ENCODE measurements at places on chromosomes 16 and 17. TPM values are rescaled to one million over a fixed set of nuclear protein-coding genes. Genes with fewer than 3 reads are reported as not detected.

SHBG gene
- total RNA-seq: not detected

- peaks cover 47% of the 10 kb centered on the region for H3K27me3 ChIP-seq
- H3K27ac ChIP-seq: no peak overlapping the region
- peaks cover 12% of the 10 kb centered on the region for H3K4me1 ChIP-seq
- H3K4me3 ChIP-seq: peak overlapping the region; percentile 53
Measured at GRCh38 chr16:48101069-48101674, 54.6 kb downstream of the ABCC12 start.

DNA sequence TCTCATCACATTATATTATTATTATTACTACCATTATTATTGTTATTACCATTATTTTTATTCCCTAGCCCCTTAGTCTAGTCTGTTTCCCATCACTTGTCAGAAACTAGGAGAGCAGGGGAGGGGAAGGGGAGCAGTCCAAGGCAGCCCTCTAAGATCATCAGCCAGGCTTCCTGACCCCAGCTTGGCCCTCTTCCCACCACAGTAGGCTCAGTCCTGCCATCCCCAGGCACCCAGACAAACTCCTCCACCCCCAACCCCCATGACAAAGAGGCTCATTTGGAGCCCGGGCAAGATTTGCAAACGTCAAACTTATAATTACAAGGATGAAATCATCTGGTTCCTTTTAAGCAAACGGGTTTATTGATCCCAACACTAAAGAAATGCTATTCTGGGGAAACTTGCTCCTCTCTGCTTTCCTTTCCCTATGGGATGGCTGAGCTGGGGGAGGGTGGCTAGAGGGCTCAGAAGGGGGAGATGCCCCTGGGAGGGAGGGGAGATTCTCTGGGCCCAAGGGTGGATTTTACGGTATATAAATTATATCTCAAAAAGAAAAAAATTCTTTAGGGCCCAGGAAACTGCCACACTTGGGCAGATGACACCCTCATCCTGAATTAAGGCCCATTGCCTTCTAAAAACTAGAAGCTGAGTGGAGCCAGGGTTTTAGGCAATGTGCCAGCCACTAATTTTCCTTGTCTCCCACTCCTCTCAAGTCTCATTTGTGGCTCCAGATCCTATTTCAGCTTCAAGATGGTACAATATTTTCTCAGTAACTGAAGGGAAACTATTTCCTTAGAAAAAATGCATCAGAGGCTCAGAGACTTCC, 4.4 kb upstream of the CBFB start:
- no peak overlapping the region for H3K4me3 ChIP-seq
- DNase-seq: no peak
- no peaks in the 10 kb centered on the region for H3K27me3 ChIP-seq
- H3K36me3 ChIP-seq: no peaks in the 10 kb centered on the region
- peaks cover 8% of the 10 kb centered on the region for H3K4me1 ChIP-seq

- no peak overlapping the region for H3K4me3 ChIP-seq
- H3K27me3 ChIP-seq: no peaks in the 10 kb centered on the region
- peaks cover 11% of the 10 kb centered on the region for H3K36me3 ChIP-seq
Measured at GRCh38 chr16:14608604-14609003, 21.5 kb downstream of the PARN start.

GRCh38 chr16:54437921-54438320, 151.3 kb upstream of the IRX3 start:
- H3K27ac ChIP-seq: no peak overlapping the region
- DNase-seq: no peak
- peaks cover 13% of the 10 kb centered on the region for H3K27me3 ChIP-seq
- H3K4me1 ChIP-seq: no peaks in the 10 kb centered on the region
- H3K4me3 ChIP-seq: no peak overlapping the region

DNA sequence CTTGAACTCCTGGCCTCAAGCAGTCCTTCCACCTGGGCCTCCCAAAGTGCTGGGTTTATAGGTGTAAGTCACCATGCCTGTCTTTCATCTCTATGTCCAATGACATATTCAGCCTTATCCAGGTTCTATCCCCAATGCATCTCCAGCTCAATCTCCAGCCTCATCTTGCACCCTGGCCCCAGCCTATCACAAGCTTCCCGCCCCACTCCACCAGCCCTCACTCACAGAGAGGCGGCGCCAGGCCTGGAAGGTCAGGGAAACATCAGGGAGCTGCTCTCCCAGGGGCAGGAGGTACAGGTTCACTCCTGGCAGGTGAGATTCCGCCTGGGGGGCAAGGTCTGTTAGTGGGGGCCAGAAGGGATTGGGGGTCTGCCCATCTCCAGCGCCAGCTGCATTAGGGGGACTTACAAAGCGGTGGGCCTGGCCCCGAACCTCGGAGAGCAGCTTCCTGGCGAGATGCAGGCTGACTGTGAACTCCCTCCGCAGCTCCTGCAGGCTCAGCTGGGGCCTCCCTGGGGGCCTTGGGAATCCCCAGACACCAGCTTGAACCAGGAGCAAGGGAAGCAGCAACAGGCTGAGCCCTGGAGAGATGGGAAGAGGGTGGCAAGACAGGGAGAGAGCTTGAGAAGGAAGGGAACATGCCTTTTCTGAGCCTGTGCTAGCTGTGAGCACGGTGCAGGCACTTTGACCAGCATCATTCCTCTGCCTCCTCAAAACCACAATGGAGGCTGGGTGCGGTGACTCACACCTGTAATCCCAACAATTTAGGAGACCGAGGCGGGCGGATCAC, 3.0 kb downstream of the IL27 start:
- no peak overlapping the region for H3K4me3 ChIP-seq
- peak overlapping the region; percentile 57 for H3K27ac ChIP-seq
- H3K4me1 ChIP-seq: peaks cover 14% of the 10 kb centered on the region
- no peaks in the 10 kb centered on the region for H3K27me3 ChIP-seq
- no peak for DNase-seq
- H3K36me3 ChIP-seq: no peaks in the 10 kb centered on the region

- H3K27ac ChIP-seq: no peak overlapping the region
- no peaks in the 10 kb centered on the region for H3K4me1 ChIP-seq
- H3K36me3 ChIP-seq: peaks cover 10% of the 10 kb centered on the region
- DNase-seq: no peak
Measured at GRCh38 chr17:64174686-64175456, 44.9 kb upstream of the ERN1 start.

GRCh38 chr16:85683363-85683762, 5.4 kb downstream of the GINS2 start:
- no peak overlapping the region for H3K4me3 ChIP-seq
- H3K27ac ChIP-seq: no peak overlapping the region
- DNase-seq: no peak
- H3K4me1 ChIP-seq: peaks cover 22% of the 10 kb centered on the region
- no peaks in the 10 kb centered on the region for H3K27me3 ChIP-seq

- no peaks in the 10 kb centered on the region for H3K4me1 ChIP-seq
- H3K36me3 ChIP-seq: no peaks in the 10 kb centered on the region
- no peak overlapping the region for H3K27ac ChIP-seq
- no peak overlapping the region for H3K4me3 ChIP-seq
Measured at GRCh38 chr16:7997966-7998365, 592.3 kb downstream of the TMEM114 start.

DNA sequence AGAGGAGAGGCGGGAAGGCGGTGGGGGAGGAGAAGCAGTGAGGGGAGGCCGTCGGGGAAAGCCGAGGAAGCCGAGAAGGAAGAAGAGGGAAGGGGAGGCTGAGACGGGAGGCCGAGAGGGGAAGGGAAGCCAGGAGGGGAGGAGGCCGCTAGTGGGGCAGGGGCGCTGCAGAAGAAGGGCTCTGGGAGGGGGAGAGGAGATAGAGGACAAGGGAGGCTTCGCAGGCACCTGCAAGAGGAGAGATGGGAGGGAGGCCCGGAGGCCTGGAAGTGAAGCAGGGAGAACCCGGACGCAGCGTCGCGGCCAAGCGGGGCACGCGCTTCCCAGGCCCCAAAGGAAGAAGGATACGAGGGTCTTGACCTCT, 2.3 kb downstream of the C17orf58 start:
- peaks cover 14% of the 10 kb centered on the region for H3K27me3 ChIP-seq
- H3K4me3 ChIP-seq: peak overlapping the region; percentile 96
- H3K27ac ChIP-seq: no peak overlapping the region

- peaks cover 2% of the 10 kb centered on the region for H3K36me3 ChIP-seq
- H3K4me3 ChIP-seq: no peak overlapping the region
- no peaks in the 10 kb centered on the region for H3K4me1 ChIP-seq
- DNase-seq: no peak
- no peak overlapping the region for H3K27ac ChIP-seq
Measured at GRCh38 chr16:53565296-53565863, 62.4 kb upstream of the AKTIP start.

DNA sequence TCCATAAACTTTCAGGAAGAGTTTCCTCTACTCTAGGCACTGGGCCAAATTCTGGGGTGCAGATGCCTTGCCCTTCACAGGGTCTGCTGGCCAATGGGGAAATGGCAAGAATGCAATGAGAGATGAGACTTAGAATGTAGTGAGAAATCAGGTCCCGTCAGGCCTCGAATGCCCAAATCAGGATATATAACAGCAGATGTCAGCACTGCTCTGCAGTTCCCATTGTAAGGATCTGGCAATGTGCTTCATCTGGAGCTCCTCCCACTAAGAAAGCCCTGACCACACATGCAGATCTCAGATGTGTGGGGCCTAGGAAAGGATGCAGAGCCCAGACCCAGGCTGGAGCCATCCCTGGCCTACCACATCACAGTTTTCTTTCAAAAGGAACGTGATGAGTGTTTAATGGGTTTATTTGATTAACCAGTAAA, 13.9 kb upstream of the LPCAT2 start:
- peaks cover 5% of the 10 kb centered on the region for H3K4me1 ChIP-seq
- H3K27ac ChIP-seq: no peak overlapping the region
- H3K27me3 ChIP-seq: peaks cover 37% of the 10 kb centered on the region
- DNase-seq: no peak

GRCh38 chr17:40502716-40503115, 1.3 kb upstream of the TNS4 start:
- no peak overlapping the region for H3K27ac ChIP-seq
- peaks cover 3% of the 10 kb centered on the region for H3K36me3 ChIP-seq
- no peaks in the 10 kb centered on the region for H3K27me3 ChIP-seq
- DNase-seq: no peak

DNA sequence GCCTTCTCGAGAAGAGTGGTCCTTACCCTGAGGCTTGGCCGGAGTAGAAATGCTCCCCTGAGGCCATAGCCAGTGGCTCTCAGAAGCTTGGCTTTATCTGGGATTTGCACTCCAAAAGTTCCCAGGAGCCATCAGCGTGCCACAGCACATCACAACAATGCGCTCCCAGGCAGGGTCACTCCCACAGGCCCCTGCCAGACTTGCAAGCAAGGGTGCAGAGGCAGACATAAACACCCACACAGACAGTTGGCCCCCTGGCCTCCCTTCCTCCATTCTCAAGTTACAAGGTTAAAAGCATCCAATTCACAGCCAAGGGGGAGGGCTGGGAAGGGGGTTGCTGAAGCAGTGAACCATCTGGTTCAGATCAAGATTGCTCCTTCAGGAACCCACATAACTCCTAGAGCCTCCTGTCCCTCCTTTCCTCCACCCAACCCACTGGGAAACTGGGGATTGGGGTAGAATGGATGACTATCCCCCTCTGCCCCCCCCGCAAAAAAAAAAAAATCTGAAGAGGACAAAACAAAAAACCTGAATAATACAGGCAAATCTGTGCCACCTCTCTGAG, 1.8 kb downstream of the ST3GAL2 start:
- H3K4me3 ChIP-seq: peak overlapping the region; percentile 99
- no peaks in the 10 kb centered on the region for H3K27me3 ChIP-seq
- H3K27ac ChIP-seq: peak overlapping the region; percentile 94
- H3K4me1 ChIP-seq: peaks cover 34% of the 10 kb centered on the region

CDK5R1 gene
- 8.0 TPM for total RNA-seq

GRCh38 chr16:56242740-56243139, 51.5 kb downstream of the GNAO1 start:
- peaks cover 4% of the 10 kb centered on the region for H3K4me1 ChIP-seq
- H3K27me3 ChIP-seq: no peaks in the 10 kb centered on the region
- H3K36me3 ChIP-seq: peaks cover 2% of the 10 kb centered on the region
- DNase-seq: no peak

DNA sequence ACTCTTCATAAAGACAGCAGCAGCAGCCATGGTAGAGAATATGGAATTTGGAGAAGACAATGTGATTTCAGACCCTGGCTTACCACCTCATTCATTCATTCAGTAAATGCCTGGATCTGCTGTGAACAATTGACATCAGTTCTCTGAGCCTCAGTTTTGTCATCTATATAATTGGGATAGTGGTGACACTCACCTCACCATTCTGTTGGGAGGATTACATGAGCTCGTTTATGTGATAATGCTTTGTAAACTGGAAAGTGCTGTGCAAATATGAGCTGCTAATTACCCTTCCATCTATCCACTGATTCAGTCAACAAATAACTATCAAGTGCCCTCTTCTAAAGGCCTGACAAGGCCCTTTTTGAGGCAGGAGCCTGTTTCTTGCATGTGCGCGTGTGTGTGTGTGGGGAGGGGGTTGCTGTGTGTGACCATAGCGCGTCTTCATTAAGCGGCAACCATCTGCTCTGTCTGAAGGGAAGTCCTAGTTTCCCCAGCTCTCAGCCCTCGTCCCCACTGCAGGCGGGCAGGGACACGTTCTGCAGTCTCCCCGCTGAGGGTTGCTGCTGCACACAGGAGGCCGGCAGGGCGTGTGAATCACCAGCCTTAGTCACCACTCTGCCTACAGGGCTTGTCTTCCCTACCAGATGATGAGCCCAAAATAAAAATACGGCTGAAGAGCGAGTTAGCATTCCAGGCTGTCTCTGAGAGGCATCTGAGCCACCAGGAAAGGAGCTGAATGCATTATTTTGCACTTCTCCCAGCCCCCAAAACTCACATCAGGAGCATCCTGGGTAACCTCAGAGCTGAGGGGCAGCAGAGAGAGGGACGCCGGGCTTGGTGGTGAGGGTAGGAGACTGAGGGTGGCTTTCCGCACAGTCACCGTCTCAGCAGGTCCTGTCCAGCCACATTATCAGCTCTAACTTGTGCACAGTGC, 19.9 kb downstream of the ARL4D start:
- DNase-seq: no peak
- H3K27me3 ChIP-seq: peaks cover 49% of the 10 kb centered on the region
- peaks cover 5% of the 10 kb centered on the region for H3K36me3 ChIP-seq
- no peak overlapping the region for H3K4me3 ChIP-seq

CDYL2 gene
- total RNA-seq: 28.3 TPM

DNA sequence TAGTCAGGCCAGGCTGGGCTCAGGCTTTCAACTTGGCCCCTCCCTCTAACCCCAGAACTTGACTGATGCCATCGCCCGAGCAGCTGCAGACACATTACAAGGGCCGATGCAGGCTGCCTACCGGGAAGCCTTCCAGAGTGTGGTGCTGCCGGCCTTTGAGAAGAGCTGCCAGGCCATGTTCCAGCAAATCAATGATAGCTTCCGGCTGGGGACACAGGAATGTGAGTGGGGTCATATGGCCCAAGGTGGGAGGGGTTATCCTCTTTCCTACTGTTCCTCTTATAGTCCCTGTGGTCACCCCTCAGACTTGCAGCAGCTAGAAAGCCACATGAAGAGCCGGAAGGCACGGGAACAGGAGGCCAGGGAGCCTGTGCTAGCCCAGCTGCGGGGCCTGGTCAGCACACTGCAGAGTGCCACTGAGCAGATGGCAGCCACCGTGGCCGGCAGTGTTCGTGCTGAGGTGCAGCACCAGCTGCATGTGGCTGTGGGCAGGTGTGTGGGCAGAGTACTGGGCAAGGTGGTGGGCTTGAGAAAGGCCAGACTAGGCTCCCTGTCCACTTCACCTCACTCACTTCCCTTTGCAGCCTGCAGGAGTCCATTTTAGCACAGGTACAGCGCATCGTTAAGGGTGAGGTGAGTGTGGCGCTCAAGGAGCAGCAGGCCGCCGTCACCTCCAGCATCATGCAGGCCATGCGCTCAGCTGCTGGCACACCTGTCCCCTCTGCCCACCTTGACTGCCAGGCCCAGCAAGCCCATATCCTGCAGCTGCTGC, 2.1 kb upstream of the NRN1L start:
- DNase-seq: no peak
- H3K27me3 ChIP-seq: no peaks in the 10 kb centered on the region
- no peaks in the 10 kb centered on the region for H3K36me3 ChIP-seq
- H3K4me3 ChIP-seq: no peak overlapping the region
- peaks cover 4% of the 10 kb centered on the region for H3K4me1 ChIP-seq

PRR35 gene
- not detected for total RNA-seq

Data from T-helper 17 cell (primary cell).